NCI-H1694 (cell line): ENCODE measurements at places on chromosomes 16 and 17.
A peak's percentile ranks its signal among the peaks of the same experiment; 100 is the strongest.

GRCh38 chr17:83200231-83200699, 120.9 kb downstream of the METRNL start:
- no peak for DNase-seq

- no peak for DNase-seq
Observed at GRCh38 chr17:18993905-18994526, 10.5 kb downstream of the FAM83G start.

DNA sequence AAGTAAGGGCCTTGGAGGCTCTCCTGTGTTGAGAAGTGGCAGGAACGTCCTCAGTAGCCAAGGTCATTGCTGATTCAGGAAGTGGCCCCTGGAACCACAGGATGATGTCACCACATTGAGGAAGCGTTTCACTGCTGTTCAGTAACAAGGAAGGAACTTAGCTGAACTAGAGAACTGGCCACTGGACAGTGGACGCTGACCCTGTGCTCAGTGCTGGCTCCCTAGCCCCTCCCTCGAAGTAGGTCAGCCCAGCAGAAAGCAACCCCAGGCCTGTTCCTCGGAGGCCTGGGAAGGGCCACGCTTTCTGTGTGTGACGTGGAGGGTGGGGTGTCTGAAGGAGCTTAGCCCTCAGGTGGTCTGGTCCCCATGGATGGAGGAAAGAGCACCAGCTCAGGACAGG, 58.3 kb downstream of the B9D1 start:
- no peak for DNase-seq

GRCh38 chr17:65057531-65058090, 1.1 kb upstream of the GNA13 start:
- no peak for DNase-seq

DNA sequence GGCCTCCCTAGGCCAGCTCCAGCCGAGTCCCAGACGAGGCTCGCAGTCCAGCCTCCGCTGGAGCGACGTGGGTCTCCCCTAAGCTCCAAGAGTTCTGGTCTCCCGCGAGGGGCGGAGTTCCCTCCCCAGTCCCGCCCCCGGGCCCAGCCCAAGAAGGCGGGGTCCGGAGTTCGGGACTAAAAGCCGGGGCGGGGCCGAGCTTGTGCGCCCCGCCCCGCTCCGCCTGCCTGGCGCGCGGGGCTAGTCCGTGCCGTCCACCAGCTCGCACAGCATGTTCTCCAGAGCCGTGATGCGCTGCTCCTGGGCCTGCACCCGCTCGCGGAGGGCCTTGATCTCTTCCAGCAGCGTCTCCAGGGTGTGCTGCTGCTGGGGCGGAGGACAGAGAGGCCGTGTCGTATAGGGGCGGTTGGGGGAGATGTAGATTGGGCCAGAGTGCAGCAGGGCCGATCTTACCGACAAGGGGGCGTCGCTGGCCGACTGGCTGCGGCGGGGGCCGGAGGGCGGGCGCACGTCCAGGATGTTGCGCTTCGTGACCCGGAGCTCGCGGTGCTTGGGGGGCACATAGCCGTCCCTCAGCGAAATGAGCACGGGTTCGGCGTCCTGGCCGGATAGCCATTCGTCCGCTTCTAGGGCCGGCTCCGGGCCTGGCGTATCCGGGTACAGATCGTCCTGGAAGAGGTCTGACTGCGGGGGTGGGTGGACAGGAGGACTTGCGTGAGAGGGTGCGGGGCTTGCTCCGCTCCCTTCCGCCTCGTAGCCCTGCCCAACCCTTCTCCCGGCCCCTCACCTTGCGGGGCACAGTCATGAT, 7.0 kb downstream of the CORO6 start:
- peak; percentile 72 for DNase-seq

GRCh38 chr16:85690469-85691064, 1.8 kb upstream of the GINS2 start:
- peak; percentile 71 for DNase-seq

DNA sequence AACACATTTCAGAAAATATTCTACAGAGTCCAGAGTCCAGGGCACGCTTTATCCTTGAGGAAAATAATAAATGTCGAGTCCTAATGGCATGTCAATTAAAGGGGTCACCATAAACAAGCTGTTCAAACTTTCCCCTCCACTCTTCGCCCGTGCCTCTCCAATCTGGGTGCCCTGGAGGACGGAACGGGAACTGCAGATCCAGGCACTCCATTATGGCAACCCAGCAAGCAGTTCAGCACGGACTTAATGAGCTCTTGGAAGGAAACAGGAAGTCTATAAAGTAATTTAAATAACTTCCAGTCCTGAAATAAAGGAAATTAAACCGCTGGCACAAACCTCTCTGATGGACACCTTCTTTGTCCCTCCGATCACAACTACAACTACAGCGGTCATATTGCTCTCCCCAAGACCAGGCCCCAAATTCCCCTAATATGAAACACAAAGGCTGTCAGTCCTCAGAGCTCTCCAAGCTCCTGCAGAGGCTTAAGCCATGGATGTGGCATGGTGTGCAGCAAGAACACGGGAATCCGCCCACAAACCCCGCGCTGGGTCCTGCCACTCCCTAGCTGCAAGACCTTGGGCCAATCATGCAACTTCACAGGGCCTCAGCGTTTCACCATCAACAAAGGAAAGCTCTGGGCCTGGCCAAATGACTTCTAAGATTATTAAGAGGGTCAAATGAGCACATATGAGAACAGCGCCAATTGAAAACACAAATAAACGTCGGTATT, 52.6 kb downstream of the ZFHX3 start:
- no peak for DNase-seq

DNA sequence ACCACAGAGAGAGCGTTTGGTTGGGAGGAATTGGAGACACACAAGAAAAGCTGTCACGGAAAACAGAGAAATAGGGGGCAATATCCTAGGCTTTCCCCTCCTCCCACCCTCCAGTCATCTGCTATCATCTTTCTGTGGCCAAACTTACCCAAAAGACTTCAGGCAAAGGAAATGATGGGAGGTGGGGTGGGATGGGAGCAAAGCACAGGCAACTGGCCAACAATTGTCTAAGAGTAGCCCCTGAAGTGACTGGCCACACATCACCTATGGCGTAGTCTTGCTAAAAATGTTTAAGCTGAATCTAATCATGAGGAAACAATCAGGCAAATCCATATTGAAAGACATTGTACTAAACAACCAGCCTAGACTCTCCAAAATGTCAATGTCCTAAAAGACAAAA, 46.9 kb upstream of the ALOX12 start:
- no peak for DNase-seq

DNA sequence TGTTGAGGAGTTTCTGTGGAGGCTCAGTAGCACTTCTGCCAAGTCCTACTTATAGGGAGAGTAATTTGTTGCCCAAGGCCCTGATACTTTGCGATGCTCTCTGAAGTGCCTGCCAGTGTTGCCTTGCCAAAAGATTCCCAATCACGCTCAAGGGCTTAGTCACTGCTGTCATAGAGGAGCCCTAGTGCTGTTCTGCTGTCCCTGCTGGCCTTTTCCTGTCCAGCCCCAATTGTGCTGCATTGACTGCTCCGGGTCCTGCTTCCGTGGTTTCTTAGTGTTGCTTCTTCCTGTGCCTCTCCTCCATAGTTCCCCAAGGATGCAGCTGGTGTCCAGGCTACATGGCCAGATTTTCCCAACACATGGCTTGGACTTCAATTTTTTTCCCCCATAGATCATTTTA, 13.9 kb downstream of the NUP93 start:
- no peak for DNase-seq

DNA sequence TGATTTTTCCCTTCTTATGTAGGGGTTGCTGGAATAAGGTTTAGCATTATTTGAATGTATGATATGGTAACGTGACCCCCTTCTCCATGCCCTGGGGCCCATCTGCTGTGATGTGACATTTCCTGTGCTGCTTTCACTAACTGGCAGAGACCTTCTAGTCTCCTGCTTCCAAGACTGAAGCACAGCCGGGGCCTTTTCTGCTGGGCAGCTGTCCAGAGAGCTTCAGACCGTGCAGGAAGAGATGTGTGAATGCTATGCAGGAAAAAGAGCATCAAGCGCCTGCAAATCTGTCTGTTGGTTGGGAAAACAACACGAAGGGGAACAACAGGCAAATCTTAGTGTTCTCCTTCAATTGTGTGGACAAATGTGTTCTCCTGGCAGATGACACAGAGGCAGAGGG, 128.5 kb downstream of the SPACA3 start:
- DNase-seq: no peak

DNA sequence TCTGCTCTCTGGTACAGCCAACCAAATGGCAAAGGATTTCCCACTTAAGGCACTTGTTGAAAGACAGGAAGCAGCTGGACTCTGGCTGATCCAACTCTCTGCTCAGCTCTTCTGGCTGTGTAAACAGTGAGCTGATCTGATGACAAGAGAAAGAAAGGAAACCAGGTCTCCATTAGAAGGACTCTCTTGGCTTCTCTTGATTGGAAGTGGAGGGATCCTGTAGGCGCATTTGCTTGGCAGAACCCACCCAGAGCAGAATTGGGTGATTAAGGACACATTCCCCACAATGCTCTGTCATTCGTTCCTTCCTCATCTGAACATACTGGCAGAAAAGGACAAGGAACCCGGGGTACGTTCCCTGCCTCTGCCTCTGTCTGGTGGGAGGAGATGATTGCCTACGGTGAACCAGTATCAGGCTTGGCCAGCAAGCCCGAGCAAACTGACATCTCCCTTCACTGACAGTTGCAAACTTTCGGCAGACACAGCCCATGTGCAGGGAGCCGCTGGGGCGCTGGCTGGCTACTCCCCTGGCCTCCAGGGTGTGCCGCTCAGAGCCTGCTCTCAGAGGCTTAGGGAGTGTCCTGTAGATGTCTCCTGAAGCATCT, 29.1 kb downstream of the LDHD start:
- DNase-seq: no peak

DNA sequence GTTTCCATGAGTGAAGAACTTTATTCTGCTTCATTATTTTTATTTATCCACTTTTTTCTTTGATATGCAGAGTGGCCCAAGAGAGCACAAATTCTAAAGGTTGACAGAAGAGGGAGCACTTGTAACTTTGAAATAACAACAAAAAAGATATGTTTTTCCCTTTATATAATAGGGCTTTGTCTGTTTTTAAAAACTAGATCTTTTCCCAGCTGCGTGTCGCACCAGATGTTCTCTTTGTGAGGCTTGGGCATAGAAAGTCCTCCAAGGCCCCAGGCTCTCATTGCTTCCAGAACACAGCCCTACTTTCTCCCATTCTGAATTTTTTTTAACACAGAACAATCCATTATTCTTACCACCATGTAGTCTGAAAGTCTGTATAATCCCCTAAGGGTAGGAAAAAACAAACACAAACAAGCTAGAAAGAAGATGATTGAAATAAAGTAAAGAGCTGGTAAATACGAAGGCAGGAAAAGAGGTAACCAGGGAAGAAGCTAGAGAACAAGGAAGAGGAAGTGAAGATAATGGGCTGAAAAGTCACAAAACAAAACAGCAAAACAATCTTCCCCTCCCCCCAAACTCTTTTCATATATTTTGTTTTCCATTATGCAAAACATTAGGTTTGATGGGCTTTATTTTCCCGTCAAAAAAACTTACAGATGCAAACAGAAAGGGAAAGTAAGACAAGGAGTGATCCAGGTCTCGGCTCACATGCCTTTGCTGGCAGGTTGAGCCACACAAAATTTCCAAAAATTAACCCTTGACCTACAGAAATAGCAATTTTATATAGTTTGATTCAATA, 160.4 kb downstream of the ABCA8 start:
- DNase-seq: peak; percentile 43

GRCh38 chr16:12099451-12100123, 123.1 kb downstream of the SNX29 start:
- no peak for DNase-seq

DNA sequence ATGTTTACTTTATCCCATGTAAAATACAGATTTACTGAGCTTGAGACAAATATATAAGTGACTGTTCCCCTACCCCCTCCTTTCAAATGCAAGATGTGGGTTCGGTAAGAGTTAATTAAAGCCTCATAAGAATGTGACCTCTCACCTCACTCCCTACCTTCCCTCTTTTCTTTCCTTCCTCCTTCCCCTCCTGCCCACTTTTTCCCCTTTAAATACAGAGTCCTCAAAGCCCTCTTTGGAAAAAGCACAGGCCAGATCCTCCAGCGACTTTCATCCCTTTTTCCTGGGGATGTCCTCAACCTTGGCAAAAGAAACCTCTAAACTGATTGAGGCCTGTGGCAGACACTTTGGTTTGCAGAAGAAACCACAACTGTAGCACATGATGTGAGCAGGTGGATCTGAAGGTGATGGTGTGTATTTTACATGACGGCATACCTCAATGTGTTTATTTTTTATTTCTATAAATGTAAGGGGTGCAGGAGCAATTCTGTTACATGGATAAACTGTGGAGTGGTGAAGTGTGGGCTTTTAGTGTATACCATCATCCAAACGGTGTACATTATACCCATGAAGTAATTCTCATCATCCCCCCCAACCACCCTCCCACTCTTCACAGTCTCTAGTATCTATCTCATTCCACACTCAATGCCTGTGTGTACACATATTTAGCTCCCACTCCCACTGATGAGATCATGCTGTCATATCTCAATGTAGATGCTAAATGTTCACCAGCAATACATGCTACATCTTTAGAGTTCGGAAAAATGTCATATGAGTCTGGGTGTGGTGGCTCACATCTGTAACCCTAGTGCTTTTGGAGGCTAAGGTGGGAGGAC, 77.7 kb downstream of the XYLT1 start:
- no peak for DNase-seq

DNA sequence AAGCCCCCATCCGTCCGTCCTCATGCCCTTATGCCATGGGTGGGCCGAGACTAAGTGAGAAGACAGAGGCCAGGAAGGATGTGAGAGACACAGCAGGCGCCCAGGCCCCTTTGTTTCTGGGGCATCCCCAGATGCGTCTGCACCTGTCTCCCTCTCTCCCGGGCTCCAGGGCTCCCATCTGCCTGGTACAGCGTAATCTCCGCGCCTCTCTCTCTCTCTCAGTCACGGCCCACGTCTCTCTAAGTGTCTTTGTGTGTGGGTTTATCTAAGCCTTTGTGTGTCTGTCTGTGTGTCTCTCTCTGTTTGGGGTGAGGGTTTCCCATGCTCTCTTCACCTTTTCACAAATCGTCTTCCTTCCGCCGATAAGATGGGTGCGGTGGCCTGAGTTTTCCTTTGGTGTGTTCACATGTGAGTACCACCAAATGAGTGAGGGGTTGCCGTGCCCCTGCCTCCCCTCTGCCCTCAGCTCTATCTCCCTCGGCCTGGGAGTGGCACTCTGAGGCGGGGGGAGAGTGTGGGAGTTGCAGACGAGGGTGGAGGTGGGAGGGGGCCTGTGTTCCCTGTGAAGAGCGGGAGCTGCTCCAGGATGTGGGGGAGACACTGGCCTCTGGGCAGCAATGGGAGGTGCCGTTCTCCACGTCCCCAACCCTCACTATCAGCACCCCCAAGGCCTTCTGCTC, 25.8 kb upstream of the ABCC3 start:
- peak; percentile 66 for DNase-seq
